ENCODE measurements at places on chromosomes 16 and 17. TPM values are rescaled to one million over a fixed set of nuclear protein-coding genes. Genes with fewer than 3 reads are reported as not detected.

Gene PRKAR1A
- 308 TPM for total RNA-seq

Gene SSTR5
- total RNA-seq: not detected

Gene SLC52A1
- not detected for total RNA-seq

Gene DHRS7C
- total RNA-seq: not detected

Gene CFAP20
- 28.7 TPM for total RNA-seq

GRCh38 chr17:28161311-28161710 is 118.8 kb downstream of the NLK start:
- no peak for DNase-seq

DNA sequence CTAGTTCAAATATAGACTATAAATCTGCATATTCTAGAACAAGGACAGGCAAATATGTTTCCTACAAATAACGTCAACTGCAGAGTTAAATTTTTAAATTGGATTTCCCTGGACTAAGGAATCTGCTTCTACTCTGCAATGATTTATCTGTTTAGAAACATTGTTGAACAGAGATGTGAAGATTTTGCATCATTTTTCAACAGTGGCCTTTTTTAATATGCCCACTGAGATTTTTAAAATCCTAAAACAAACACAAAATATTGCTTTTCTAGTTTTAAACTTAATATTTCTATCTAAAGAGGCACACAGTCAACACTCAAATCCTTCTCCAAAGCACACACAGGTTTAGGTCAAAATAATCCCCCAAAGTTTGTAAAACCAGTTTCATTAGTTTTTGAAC is 23.7 kb upstream of the PMP22 start:
- no peak for DNase-seq

Data from osteocyte (in vitro differentiated cells).